ENCODE measurements at places on chromosomes 3 and 15.

DNA sequence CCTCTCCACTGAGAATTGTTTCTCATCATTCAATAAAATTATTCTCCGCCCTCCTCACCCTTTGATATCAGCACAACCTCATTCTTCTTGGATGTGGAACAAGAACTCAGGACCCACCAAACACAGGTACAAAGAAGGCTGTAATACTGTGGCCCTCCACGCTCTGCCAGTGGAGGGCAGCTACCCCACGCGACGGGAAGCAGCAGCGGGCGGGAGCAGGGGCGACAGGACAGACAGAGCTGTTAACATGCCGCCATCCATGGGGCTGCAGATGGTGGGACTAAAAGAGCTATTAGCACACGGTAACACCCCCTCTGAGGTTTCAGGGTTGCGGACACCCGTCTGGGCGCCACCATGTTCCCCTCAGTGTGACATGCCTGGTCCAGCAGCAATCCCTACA lies 37.5 kb downstream of the EMC4 start:
- DNase-seq, result no peak

DNA sequence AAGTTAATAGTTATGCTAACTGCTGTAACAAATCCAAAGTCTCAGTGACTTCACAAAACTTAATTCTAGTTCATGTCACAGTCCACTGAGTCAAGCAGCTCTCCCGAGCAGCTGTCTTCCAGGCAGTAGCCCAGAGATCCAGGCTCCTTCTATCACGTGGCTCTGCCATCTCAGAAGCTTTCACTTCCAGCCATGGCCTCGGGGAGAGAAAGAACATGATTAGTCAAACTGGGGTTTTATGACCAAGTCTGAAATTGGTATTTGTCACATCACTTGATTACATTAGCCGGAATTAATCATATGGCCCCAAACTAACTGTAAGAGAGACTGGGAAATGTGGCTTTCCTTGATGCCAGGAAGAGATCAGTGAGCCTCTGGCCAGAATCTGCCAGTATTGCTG lies 70.2 kb upstream of the DGKG start:
- DNase-seq, result no peak

DNA sequence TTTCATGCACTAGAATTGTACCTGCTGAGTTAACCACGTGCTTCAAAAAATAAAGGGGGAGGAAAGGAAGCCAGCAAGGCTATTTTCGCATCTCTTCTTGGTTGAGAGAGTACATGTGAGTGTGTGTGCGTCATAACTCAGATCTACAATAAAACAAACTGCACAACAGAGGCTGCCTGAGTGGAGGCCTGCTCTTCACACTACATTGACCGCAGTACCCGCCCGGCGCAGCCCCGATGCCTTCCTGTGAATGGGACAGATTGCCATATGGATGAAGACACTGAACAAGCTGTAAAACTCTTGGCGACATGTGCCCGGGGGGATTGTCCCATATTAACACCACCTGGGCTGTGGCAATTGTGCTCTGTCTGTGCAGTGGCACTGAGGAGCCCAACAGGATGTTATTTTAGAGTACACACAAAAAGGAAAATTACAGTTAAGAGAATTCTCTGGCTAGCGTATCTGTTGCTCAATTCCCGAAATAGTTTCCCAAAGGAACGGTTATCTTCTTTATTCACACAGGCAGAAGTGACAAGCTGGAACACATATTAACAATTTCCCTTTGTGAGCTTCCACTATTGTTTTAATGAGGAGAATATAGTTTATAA lies 551.5 kb downstream of the FOXP1 start:
- peak; percentile 54 for DNase-seq

- no peak for DNase-seq
These were observed 360.2 kb downstream of the CHST2 start for GRCh38 chr3:143479727-143480126.

DNA sequence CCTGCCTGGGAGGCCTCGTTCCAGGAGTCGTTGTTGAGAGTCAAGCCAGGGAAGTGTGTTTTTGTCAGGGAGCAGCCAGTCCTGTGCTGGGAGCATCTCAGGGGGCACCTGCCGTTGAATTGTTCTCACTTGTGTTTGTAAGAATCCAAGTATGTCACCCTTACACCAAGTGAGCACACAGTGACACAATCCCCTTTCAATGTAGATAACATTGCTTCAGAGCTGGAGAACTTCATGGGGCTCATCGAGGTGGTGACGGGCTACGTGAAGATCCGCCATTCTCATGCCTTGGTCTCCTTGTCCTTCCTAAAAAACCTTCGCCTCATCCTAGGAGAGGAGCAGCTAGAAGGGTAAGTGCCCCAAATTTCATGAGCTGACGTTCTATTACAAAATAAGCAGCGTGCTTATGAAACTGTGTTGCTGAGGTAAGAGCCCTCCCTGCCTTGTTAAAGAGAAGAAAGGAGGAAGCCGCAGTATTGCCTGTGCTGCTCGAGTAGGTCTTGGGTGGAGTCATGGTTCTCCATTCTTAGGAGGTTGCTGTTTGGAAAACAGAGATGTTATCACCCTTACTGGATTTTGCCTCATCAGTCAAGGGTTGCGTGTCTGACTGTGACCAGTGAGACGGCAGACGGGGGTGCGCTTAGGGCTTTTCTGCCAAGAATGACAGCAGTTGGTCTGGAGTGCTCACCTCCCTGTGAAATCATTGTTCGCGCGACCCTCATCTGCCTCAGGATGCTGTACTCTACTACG lies 108.1 kb downstream of the PGPEP1L start:
- DNase-seq, result no peak

GRCh38 chr3:97421565-97421964 lies 343.0 kb upstream of the ARL6 start:
- DNase-seq, result no peak
